ENCODE measurements at places on chromosomes 5 and 9. TPM values are rescaled to one million over a fixed set of nuclear protein-coding genes. Genes with fewer than 3 reads are reported as not detected.

GRCh38 chr5:149110406-149110805 lies 30.9 kb upstream of the ABLIM3 start:
- H3K4me1 ChIP-seq = no peaks in the 10 kb centered on the region
- no peaks in the 10 kb centered on the region for H3K27me3 ChIP-seq
- DNase-seq = no peak
- no peaks in the 10 kb centered on the region for H3K36me3 ChIP-seq
- no peak overlapping the region for H3K27ac ChIP-seq
- no peak overlapping the region for H3K4me3 ChIP-seq

GRCh38 chr5:131163276-131164119 lies 1.6 kb downstream of the HINT1 start:
- H3K27ac ChIP-seq = peak overlapping the region; percentile 91
- H3K36me3 ChIP-seq = peaks cover 36% of the 10 kb centered on the region
- peaks cover 8% of the 10 kb centered on the region for H3K4me1 ChIP-seq
- no peaks in the 10 kb centered on the region for H3K27me3 ChIP-seq

DNA sequence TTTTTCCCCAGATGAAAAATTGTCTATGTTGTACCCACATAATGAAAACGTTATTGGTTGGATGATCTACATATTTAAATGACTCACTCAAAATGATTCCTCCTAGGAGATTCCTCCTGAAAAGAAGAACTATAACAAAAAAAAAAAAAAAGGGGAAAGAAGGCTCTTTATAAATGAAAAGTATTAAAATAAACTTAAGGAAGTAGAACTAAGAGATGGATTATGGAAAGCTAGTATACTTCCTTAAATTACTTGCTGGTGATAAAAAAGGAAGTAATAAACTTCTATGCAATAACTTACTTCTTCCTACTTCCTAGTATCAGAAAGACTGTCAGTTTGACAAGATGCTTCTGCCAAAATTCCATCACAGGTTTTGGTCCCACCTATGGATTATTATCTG lies 1087.7 kb downstream of the CDH12 start:
- no peaks in the 10 kb centered on the region for H3K27me3 ChIP-seq
- H3K36me3 ChIP-seq = no peaks in the 10 kb centered on the region
- no peaks in the 10 kb centered on the region for H3K4me1 ChIP-seq
- no peak overlapping the region for H3K4me3 ChIP-seq
- no peak for DNase-seq

Gene MGAT4B
- total RNA-seq = 143 TPM

Gene BAAT
- not detected for total RNA-seq

DNA sequence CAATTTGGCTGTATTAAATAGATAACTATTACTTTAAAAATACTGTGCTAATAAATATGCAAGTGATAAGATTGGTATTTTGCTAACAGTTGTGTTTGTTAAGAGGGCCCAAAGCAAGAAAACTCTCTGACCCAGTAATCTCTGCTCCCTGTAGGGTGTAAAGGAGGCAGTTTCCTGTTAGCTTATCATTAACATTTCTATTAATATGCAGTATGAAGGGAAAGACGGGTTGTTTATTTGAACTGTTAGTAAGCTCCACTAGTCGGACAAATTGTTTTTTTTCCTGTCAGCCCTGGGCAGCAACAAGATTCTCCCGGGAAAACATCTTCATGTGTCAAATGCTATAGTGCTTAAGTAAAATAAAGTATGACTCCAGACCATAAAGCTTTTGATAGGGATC lies 35.6 kb downstream of the ERP44 start:
- no peaks in the 10 kb centered on the region for H3K27me3 ChIP-seq
- H3K4me3 ChIP-seq = no peak overlapping the region
- peaks cover 7% of the 10 kb centered on the region for H3K36me3 ChIP-seq
- no peak overlapping the region for H3K27ac ChIP-seq
- H3K4me1 ChIP-seq = peaks cover 2% of the 10 kb centered on the region

GRCh38 chr5:176573564-176574296 lies 24.6 kb downstream of the CDHR2 start:
- peak; percentile 86 for DNase-seq
- H3K4me3 ChIP-seq = no peak overlapping the region
- H3K27ac ChIP-seq = no peak overlapping the region
- H3K4me1 ChIP-seq = peaks cover 7% of the 10 kb centered on the region
- no peaks in the 10 kb centered on the region for H3K27me3 ChIP-seq
- H3K36me3 ChIP-seq = no peaks in the 10 kb centered on the region

DNA sequence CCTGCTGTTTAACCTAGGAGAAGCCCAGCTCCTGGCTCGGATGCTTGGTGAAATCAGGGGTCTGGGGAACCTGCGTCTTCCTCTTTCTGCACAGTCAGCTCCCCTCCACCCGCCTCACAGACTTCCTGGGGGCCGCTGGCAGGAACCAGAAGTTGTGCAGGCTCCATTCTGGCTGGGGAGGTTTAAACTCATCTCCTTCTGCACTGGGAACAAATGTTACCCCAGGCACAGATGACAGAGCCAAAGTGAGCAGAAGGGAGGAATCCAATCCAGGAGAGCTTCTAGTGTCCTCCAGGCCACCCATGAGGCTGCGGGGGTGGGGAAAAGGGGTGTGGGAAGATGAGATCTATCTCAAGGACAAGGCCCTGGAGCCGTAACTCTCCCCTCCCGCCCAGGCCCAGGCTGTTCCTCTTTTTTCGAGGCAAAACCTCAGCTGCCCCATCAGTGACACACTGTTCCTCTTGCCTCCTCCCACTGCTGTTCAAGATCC lies 31.2 kb downstream of the KCNMB1 start:
- H3K4me3 ChIP-seq = no peak overlapping the region
- no peaks in the 10 kb centered on the region for H3K27me3 ChIP-seq
- no peaks in the 10 kb centered on the region for H3K36me3 ChIP-seq

Gene HDHD3
- total RNA-seq = 6.1 TPM

- H3K36me3 ChIP-seq = no peaks in the 10 kb centered on the region
- H3K4me3 ChIP-seq = no peak overlapping the region
- no peak overlapping the region for H3K27ac ChIP-seq
- no peak for DNase-seq
- no peaks in the 10 kb centered on the region for H3K27me3 ChIP-seq
Observed at GRCh38 chr5:18702821-18703220, 1068.6 kb downstream of the TAF11L14 start.

- H3K4me1 ChIP-seq = peaks cover 5% of the 10 kb centered on the region
- H3K4me3 ChIP-seq = no peak overlapping the region
Observed at GRCh38 chr9:109918339-109919163, 138.6 kb downstream of the PALM2AKAP2 start.

DNA sequence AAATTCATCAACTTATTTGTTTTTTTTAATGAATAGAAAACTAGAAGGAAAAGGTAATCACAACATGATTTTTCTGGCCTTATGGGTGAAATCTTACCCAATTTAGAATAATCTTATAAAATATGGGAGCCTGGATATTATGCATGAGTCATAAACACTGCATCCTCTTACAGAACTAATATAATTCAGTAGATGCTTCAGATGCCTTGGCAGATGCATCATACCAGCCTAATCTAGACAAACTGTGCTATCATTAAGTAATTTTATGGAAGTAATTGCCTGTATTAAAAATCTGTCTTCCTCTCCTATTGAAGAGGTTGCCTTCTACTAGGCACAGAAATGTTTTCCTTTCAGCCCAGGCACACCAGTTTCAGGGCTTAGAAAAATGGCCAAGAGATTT lies 2384.6 kb upstream of the WWC1 start:
- H3K27ac ChIP-seq = no peak overlapping the region
- no peaks in the 10 kb centered on the region for H3K4me1 ChIP-seq
- no peak overlapping the region for H3K4me3 ChIP-seq
- no peaks in the 10 kb centered on the region for H3K27me3 ChIP-seq
- H3K36me3 ChIP-seq = no peaks in the 10 kb centered on the region
- DNase-seq = no peak

Gene GLRA1
- not detected for total RNA-seq

All from natural killer cell (primary cell).